CD14-positive monocyte (primary cell): ENCODE measurements at places on chromosomes 2 and 18. TPM values are rescaled to one million over a fixed set of nuclear protein-coding genes. Genes with fewer than 3 reads are reported as not detected.

KHK gene
- 6.6 TPM for polyA plus RNA-seq

HOXD8 gene
- not detected for polyA plus RNA-seq

PROM2 gene
- polyA plus RNA-seq = not detected

TWSG1 gene
- 3.9 TPM for polyA plus RNA-seq

MOGAT1 gene
- polyA plus RNA-seq = 0.11 TPM in 1 of 2 replicates, not detected in the other

GPR39 gene
- not detected for polyA plus RNA-seq

NCOA1 gene
- 7.3 TPM for polyA plus RNA-seq

TCF7L1 gene
- 0.09 TPM in 1 of 2 replicates, not detected in the other for polyA plus RNA-seq

ANKRD30B gene
- not detected for polyA plus RNA-seq

TMX3 gene
- 13.7 TPM for polyA plus RNA-seq

PDCL3 gene
- polyA plus RNA-seq = 28.4 TPM

NETO1 gene
- polyA plus RNA-seq = not detected in 2 replicates

CLIP4 gene
- 5.7 and 21.7 TPM in 2 replicates for polyA plus RNA-seq

TRIM54 gene
- not detected for polyA plus RNA-seq

FTCDNL1 gene
- 4.1 TPM for polyA plus RNA-seq

ELOA2 gene
- polyA plus RNA-seq = not detected

ST6GAL2 gene
- polyA plus RNA-seq = not detected

UCN gene
- 2.2 and 4.1 TPM in 2 replicates for polyA plus RNA-seq

TUBA4B gene
- not detected for polyA plus RNA-seq

RAMP1 gene
- not detected for polyA plus RNA-seq

WNT10A gene
- 0.04 TPM in 1 of 2 replicates, not detected in the other for polyA plus RNA-seq

FSHR gene
- not detected for polyA plus RNA-seq

ECEL1 gene
- not detected in 2 replicates for polyA plus RNA-seq

ZNF638 gene
- 22.4 TPM for polyA plus RNA-seq

RNU2-63P gene
- 8.0 TPM for polyA plus RNA-seq

TEX44 gene
- not detected for polyA plus RNA-seq

KIDINS220 gene
- polyA plus RNA-seq = 26.3 TPM

DCC gene
- polyA plus RNA-seq = not detected

KATNAL2 gene
- polyA plus RNA-seq = not detected

CHST9 gene
- polyA plus RNA-seq = not detected in 2 replicates

TDRD15 gene
- polyA plus RNA-seq = not detected in 2 replicates
